Fibroblast of skin of left biceps (primary cell): ENCODE measurements at places on chromosomes 16 and 17.
A peak's percentile ranks its signal among the peaks of the same experiment; 100 is the strongest.

GRCh38 chr16:82033683-82034300 is 1.3 kb upstream of the HSD17B2 start:
- no peak for DNase-seq

DNA sequence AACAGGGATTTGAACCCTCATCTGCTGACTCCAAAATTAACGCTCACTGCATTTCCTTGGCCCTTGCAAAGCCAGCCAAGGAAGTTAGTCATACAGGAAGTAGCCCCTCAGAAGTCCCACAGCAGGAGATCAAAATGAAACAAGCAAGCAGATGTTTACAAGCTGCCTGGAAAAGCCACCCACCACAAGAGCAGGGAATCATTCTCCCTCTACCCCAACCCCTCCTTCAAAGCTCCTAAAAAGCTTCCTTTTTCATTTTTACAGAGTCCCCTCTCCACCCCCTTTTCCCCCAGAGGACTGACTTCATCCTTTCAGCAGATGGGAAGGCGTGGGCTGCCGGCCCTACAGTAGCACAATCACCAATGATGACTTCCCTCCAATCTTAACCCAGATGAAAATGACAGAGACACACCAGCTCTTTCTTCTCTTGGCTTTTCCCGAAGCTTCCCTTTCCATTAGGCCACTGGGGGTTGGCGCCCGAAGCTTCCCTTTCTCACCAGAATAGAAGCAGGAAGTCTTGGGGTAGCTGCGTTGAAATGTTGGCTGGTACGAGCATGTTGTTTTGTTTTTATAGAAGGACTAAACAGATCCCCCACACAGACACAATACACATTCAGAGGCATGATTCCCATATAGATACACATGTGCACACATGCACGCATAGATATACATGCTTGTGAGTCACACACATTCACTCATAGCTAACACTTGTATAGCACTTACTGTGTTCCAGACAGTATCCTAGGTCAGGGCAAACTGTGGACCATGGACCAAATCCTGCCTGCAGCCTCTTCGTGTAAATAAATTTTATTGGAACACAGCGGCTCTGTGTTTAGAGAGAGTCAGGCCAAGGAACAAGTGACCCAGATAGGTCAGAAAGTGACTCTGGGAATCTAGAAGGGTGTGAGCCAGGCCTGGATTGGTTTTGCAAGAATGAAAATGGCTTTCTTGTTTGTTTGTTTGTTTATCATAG is 17.4 kb downstream of the ITPRIPL2 start:
- DNase-seq = peak; percentile 62

- DNase-seq = no peak
Measured at GRCh38 chr16:68736561-68736960, 531 bp upstream of the CDH1 start.

DNA sequence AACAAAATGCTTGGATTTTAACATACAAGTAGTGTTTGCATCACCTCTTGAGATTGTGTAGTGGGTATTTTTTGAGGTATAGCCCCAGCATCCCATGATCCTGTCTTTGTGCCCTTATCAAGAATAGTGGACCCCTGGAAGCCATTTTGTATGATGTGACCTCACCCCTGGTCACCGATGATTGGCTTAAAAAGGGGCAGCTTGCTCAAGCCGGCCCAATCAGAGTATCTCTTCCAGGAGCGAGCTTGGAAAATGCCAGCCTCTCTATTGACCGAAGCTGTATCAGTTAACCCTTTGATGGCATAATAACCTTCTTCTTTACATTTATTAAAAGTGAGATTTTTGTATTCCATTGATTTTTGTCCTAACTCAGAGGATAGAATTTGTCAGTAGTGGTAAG is 55.5 kb upstream of the FAM20A start:
- no peak for DNase-seq
